ENCODE measurements at places on chromosomes 13 and 19. TPM values are rescaled to one million over a fixed set of nuclear protein-coding genes. Genes with fewer than 3 reads are reported as not detected.

The KLK2 gene
- 0.43 TPM for total RNA-seq

The SLC7A9 gene
- 0.43 TPM for total RNA-seq

- peak; percentile 84 for DNase-seq
Observed at GRCh38 chr19:662207-662961, 630 bp downstream of the RNF126 start.

The MEF2B gene
- 3.0 TPM for total RNA-seq

- DNase-seq, result no peak
Observed at GRCh38 chr13:41587490-41587889, 130.1 kb downstream of the RGCC start.

The IL12RB1 gene
- 4.0 TPM for total RNA-seq

GRCh38 chr19:4423416-4424126 lies 21.1 kb downstream of the CHAF1A start:
- DNase-seq, result no peak

All from mucosa of descending colon (tissue), 3 donors.